T-cell (primary cell): ENCODE measurements at places on chromosomes 5 and 9. TPM values are rescaled to one million over a fixed set of nuclear protein-coding genes. Genes with fewer than 3 reads are reported as not detected.

The NR4A3 gene
- total RNA-seq: 24.6 TPM

The HDHD3 gene
- total RNA-seq: 16.3 TPM

The C5orf63 gene
- 11.5 TPM for total RNA-seq

The NPDC1 gene
- 57.0 TPM for total RNA-seq

The VCAN gene
- 1.7 TPM for total RNA-seq

The CYLC2 gene
- total RNA-seq: not detected

The CBY3 gene
- 0.66 TPM for total RNA-seq

The TAS2R1 gene
- not detected for total RNA-seq

The PLAC8L1 gene
- total RNA-seq: 0.43 TPM
